Peyer's patch (tissue), 4 donors: ENCODE measurements at places on chromosomes 5 and 9.

DNA sequence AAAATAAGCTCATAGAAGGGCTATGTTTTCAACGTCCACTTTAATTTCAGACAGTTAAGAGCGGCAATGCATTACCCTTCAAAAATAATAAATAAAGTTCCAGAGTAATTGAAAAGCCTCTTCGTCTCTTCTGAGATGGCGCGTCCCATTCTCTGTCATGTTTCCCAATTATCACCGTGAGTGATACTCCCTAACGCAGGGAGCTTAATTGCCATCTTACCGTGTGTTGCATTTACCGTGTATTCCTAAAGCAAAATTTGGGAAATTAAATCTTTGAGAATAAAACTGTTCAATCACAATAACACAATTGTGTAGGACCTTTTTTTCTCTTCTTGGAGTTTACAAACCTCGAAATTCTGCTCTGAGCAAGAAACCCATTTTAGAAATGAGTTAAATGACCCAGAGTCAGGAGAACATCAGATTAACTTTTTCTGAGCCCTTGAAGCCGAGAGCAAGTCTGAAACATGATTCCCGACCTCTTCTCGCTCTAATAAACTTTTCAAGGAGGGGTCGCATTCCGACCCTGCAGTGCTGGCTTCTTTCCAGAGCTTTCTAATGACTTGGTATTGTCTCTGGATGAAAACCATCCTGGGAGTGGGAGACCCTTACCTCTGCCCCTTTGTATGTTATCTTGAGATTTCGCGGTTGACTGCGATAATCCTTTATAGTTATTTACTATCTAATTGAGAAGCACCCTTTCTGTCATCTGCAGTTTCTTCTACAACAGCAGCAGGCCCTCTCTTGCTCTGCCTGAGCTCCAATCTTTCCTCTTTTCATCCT lies 251.5 kb downstream of the FSTL4 start:
- no peak for DNase-seq

- no peak for DNase-seq
These were observed 117.2 kb upstream of the PITX1 start for GRCh38 chr5:135151256-135151655.

- no peak for DNase-seq
These were observed 8.3 kb upstream of the XPA start for GRCh38 chr9:97705354-97705950.

GRCh38 chr9:85009251-85009650 lies 339.7 kb downstream of the NTRK2 start:
- no peak for DNase-seq

DNA sequence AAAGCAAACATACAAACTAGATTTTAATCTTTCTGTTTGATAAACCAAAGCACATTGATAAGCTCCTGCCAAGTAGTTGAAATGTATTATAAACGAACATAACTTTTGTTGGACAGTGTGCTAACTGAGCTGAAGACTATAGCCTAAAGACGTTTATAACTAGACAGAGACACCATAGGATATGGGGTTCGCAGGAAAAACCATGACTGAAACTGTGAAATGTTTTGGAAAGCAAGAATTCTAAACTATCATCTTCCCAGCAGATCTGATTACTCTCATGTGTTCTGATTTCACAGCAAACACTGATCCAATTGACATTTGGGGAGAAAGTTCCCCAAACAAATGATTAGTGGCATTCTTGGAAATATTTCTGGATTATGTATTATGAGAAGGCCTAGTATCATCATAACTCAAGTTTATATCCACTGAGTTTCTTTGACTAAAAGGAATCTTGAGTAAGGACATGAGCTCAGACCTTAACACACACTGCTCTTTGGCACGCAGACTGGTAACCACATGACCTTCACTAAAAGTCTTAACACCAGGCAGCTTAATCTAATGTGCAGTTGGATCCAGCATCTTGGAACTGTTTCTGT lies 375.2 kb downstream of the ZNF608 start:
- DNase-seq: no peak

GRCh38 chr9:124375726-124376125 lies 39.5 kb downstream of the PSMB7 start:
- no peak for DNase-seq

DNA sequence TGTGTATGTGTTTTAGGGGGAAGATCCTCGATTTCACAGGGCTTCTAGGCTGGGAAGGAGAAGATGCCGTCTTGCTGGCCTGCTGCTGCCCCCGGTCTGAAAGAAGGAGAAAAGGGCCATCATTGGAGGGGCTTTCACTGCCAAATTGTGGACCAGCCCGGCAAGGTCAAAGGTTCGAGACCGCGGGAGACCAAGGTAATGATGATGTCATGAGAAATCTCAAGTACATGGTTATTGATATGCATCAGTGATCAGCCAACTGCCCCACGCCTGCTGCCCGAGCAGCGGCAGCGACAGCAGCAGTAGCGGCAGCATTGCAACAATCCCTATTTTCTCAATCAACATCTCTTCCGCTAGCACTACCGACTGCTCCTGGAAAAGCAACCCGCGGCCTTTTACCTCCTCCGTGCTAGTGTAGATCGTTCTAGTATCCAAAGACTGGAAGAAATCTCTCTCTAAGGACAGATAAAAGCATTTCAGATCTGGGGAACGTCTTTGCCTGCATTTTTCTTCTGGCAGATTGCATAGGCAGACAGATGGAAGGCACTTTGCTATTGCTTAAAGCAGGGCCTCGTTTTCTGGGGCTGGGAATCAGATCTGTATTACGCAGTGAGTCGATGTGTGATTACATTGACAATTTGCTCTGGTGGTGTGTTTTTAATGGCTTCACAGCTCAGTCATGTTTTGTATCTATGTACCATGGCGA lies 215.3 kb downstream of the MEF2C start:
- DNase-seq: no peak

DNA sequence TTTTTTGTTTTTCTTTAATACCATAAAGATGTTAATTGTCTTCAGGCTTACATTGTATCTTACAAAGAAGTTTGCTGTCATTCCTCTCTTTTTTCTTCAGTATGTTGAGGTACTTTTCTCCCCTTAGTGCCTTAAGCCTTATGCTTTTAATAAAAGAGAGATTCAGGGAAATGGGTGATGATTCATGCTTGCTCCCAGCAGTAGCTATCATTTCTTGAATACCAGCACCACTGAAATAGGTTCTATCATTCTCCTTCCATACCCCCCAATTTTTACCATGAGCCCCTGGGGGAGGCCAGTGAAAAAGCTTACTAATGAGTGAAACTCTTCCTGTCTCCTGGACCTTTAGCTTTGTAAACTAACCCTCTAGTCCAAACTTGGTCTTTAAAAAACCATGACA lies 165.0 kb downstream of the FBXL7 start:
- DNase-seq: no peak

DNA sequence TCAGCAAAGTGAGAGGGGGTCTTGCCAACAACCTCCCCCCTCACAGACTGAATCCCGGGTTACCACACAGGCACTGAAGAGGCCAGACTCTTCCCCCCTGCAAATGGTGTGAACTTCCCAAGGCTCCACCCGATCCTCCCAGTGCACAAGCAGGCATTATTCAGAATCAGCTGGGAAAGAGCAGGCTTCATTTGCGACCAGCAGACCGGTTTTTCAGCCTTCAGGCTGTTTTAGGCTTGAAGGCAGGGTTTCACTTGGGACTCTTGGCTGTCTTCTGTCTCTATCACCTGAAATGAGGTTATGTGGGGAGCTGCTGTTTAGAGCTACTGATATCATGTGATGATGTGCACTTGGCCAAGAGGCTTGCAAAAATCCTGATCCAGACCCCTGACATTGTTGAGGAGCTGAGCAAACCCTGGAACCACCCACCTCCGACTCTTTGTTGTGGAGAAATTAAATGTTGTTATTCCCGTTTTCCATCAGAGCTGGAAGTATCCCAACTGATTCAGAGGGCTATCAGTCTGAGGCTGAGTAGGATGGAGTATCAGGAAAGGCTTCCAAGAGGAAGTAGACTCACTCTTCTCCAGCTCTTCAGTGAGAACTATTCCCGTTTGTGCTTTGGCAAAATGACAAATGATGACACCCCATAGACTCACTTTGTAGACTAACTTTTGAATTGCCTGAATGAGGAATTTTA lies 63.3 kb upstream of the ZFR start:
- DNase-seq: no peak

- DNase-seq: no peak
These were observed 100.4 kb downstream of the KLHL3 start for GRCh38 chr5:137635521-137635921.

GRCh38 chr5:145591578-145591977 lies 243.6 kb downstream of the PRELID2 start:
- DNase-seq: no peak

GRCh38 chr5:155211764-155212163 lies 198.2 kb downstream of the KIF4B start:
- no peak for DNase-seq

- no peak for DNase-seq
These were observed 241.1 kb downstream of the TLR4 start for GRCh38 chr9:117945286-117945685.

DNA sequence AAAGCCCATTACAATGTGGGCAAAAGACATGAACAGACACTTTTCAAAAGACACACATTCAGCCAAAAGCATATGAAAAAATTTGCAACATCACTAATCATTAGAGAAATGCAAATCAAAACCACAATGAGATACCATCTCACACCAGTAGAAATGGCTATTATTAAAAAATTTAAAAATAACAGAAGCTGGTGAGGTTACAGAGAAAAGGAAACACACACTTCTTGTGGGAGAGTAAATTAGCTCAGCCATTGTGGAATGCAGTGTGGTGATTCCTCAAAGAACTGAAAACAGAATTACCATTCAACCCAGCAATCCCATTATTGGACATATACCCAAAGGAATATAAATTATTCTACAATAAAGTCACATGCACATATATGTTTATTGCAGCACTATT lies 585.2 kb upstream of the TUSC1 start:
- no peak for DNase-seq

- DNase-seq: no peak
These were observed 55.2 kb upstream of the JAK2 start for GRCh38 chr9:4929917-4930316.

DNA sequence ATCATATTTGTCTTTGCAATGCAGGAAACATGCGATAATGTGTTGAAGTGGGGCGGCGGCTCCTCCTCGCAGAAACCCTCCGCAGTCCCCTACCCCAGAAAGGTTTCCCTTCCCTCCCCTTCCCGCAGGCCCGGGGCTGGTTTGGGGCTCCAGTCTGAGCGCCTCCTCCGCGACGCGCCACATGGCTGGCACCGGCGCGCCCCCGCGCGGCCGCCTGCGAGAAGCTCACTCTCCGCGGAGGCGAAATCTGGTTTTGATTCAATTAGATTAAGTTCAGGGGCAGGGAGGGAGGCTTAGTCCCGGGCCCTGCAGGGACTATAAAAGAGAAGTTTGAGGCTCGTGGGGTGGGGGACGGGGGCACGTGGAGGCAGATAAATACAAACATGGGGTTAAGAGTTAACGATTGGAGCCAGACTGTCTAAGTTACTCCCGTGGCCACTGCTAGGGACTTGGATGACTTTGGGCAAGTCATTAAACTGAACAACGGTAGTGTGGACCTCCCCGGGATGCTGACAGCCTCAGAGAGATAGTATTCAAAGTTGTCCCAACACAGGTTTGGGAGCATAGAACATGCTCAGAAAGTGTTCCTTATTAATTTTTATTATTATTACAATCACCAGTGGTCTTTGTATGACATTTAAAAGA lies 69.4 kb downstream of the MSX2 start:
- DNase-seq: peak; percentile 72

DNA sequence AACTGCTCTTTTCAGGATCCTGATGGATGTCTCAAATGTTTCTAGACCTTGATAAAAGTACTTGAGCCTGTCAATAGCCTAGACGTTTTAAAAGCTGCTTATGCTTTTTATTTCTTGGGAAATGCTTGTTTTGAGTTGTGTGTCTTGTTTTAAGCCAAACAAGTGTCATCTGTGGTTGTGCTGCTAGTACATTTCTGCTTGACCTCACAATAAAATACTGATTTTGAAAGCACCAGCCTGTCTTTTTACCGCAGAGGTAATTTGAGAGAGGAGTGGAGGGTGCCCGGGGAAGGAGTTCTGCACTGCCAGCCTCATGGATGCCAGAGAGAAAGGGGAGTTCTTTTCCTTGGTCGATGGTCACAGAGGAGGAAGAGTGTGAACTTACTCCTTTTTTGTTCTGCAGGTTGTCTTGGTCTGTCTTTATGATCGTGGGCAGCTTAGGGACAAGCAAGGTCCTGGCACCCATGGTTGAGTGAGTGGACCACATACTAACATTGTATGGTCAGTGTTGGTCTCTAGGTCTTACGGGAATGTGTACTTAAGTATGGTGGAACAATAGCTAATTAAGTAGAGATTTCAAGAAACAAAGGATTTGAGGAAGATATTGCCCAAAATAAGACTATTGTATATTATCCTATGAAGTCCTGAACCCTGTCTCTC lies 61.0 kb downstream of the TRIO start:
- no peak for DNase-seq

DNA sequence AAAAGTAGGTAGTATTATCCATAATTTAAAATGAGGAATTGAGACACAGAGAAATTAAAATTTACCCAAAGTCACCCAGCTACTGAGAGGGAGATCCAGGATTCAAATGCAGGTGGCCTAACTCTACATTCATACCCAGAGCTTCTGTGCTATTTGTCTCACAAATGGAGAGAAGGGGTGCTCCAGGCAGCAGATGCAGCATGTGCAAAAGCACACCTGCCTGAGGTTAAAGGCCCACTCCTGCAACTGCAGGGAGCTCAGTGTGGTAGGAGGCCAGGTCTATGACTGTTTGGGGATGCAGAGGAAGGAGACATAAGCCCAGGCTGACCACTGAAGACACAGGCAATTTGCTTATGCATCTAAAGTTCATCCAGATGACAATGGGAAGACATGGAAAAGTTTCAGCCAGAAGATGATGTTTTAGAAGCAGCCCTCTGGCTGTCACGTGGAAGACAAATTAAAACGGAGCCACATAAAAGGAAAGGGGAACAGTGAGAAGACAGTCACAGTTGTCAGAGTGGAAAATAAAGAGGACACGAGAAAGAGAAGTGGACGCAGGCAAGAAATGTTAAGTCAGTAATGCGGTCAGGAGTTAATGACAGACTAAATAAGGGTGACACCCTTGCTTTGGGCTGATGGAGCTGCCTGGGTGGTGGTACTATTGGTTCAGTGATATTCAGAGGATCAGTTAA lies 214.7 kb downstream of the EBF1 start:
- no peak for DNase-seq

- DNase-seq: no peak
These were observed 79.8 kb upstream of the FBXL7 start for GRCh38 chr5:15420201-15420600.

- DNase-seq: no peak
These were observed 28.7 kb upstream of the MYOT start for GRCh38 chr5:137838976-137839375.

- DNase-seq: no peak
These were observed 117.5 kb upstream of the BOD1 start for GRCh38 chr5:173733831-173734501.

DNA sequence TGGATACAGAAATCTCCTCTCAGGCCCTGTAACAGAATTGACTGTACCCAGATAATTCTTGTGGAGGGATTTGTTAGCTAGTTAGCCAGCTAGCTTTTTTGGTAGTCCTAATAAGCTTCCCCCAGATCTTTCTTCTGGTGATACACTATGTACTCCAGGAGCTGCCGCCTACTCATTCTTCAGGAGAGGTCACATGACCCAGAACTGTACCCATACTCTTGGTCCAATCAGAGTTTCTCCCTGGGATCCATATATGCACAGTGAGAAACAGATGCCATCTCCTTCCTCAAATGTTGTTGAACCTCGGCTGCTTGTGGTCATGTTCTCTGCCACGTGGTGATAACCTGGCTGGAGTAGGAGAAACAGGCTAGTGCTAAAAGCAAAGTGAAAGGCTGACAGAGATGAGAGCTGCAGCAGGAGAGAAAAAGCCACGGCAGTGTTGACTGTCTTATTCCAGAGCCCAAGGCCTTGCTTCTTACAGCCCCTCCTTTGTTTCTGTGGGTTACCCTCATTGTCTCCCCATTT lies 123.0 kb upstream of the RFX3 start:
- no peak for DNase-seq
